ENCODE measurements at places on chromosomes 2 and 18. TPM values are rescaled to one million over a fixed set of nuclear protein-coding genes. Genes with fewer than 3 reads are reported as not detected.

- DNase-seq: no peak
These were observed 793.6 kb upstream of the ACVR2A start for GRCh38 chr2:147051248-147051647.

DNA sequence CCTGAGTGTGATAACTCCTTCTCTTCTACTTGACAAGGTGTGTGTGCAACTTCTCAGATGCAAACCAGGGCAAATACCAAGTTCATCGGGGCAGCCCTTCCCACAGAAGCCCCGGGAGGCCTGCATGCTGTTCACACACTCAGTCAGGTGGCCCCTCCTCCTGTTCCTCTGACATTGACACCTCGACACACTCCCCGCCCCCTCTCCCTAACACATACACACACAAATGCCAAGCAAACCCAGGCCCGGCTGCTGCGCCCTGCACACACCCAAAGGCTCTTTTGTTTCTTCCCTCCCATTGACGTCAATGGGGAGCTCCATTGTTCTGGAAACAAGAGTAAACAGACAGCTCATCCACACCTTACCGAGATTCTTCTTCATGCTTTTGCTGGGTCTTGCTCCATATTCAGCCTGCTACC lies 1.7 kb upstream of the PER2 start:
- DNase-seq: peak; percentile 87

GRCh38 chr18:74222710-74223494 lies 68.9 kb downstream of the CYB5A start:
- no peak for DNase-seq

- no peak for DNase-seq
These were observed 66.9 kb downstream of the LTBP1 start for GRCh38 chr2:33013684-33014110.

- DNase-seq: no peak
These were observed 262.5 kb upstream of the RAB6C start for GRCh38 chr2:129716781-129717559.

The HOXD4 gene
- 3.6 TPM for total RNA-seq

DNA sequence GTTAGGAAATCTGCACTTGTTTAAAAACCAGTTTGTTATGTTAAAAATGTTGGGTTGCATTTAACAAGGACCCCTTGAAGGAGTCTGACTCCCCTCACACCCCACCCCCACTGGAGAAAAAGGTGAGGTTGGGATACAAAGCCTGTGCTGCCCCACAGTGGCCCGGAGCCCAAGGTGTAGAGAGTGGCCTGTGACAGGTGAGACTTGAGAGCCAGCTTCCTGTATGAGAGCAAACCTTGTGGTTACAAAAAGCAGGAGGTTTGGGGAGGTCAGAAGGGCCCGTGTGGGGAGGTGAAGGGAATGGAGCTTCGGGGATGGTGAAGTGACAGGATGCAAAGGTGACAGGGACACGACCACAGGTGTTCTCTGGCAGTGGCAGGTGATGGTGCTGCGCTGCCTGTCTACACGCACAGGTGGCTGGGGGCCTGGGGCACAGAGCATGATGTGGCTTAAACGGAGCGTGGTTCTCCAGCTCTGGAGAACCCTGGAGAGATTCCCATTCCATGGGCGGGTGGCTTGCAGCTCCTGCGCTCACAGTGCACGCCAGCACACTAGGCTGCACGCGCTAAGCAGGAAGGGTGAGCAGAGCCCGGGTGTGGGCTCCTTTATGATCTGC lies 29.0 kb downstream of the IMPA2 start:
- DNase-seq: no peak

DNA sequence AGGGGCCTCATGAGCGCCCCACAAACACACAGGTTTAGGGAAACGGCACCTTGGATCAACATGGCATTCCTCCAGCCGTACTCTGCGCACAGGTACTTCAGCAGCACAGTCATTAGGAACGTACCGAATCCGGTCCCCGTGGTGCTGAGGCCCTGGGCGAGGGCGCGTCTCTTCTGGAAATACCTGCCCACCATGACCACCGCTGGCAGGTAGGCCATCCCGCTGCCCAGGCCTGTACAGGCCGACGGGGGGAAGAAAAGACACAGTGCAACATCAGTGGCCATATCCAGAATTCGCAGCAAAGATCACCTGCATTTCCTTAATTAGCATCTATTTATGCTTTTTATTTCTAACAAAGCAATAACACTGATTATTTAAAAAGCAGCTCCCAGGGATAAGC lies 22.2 kb downstream of the SLC16A14 start:
- no peak for DNase-seq

DNA sequence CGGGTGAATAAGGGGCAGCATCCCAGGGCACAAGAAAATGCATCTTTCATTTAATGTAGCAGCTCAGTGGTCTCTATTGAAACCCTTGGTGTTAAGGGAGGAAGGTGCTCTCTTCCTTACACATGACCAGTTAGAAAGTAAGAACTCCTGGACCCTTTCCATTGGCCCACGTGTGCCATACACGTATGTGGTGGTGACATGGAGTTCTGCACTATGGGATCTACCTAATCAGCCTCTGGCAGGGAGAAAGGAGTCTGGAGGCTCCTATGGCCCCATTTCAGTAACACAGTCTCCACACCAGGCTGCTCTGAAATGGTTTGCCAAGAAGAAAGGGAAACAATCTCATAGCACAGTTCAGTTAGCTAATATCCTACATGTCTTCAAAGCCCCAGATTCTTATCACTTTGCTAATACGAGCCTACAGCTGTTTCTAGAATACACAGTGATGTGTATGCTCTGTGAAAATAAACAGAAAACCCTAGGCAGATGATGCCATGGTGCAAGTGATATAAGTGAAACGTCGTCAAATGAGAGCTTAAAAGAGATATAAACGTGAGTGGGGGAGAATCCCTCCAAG lies 7.0 kb downstream of the EFEMP1 start:
- DNase-seq: no peak

DNA sequence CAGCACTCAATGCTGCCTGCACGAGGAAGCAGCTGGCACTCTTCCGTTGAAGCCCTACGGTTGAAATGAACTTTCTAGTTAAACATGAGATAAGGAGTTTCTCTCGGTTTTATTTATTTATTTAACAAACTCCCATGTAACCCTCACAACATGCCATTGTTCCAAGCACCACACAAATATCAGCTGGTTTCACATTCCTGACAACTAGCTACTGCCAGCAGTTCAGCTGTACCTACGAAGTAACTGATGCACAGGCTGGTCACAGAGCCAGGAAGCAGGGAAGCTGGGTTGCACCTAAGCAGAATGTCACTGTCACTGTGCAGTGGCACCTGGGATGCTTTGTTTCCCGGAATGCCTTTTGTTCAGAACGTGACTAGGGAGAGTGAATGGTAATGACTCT lies 18.1 kb downstream of the TIMM21 start:
- no peak for DNase-seq

The PLEK gene
- total RNA-seq: not detected

The CERKL gene
- total RNA-seq: not detected

DNA sequence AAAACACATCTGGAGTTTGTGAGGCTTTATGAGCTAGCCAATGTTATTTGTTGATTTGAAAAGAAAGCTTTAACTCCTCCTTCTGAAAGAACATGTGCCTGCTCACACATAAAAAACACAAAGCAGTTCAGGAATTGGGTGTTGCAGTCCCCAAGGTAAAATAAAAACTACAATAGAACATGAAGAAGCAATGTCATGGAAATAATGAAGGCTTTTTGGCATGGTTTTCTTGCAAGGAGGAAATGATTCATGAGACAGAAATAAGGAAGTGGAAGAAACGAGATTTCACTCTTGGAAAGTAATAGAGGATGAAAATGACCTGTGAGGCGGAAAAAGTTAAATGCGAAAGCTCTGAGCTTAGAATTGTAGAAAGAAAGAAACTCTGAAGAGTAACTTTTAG lies 81.1 kb downstream of the TRIB2 start:
- no peak for DNase-seq

The SCN9A gene
- 0.27 TPM for total RNA-seq

The RBKS gene
- 1.6 TPM for total RNA-seq

- no peak for DNase-seq
These were observed 116.8 kb upstream of the MEIS1 start for GRCh38 chr2:66318009-66318561.

GRCh38 chr2:203799908-203800307 lies 67.7 kb upstream of the CTLA4 start:
- no peak for DNase-seq

DNA sequence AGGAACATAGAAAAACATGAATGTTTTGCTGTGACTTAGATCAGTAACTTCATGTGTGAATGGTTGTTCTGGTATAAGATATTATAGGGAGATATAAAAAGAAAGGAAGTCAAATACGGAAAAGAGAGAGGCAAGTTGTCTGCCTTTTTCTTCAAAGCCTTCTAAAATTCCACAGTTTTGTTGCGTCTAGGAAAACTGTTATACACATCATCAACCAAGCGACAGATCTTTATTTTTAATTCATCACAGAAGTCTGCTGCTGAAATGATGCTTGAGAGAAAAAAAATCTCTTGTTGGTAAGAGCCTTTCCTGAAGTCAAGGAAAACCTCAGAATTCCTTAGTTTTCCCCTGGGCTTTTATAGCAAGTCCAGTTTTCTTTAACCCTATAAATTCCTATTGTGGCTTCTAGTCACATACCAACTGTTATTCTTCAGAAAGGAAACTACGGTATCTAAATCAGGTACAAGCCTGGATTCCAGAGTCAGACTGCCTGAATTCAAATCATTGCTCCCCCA lies 36.3 kb upstream of the TANC1 start:
- DNase-seq: peak; percentile 9

The SNRNP27 gene
- total RNA-seq: 70.1 TPM

- DNase-seq: no peak
These were observed 41.6 kb downstream of the LAMA3 start for GRCh38 chr18:23730857-23731256.

- DNase-seq: no peak
These were observed 9.5 kb upstream of the CYS1 start for GRCh38 chr2:10089565-10090190.

DNA sequence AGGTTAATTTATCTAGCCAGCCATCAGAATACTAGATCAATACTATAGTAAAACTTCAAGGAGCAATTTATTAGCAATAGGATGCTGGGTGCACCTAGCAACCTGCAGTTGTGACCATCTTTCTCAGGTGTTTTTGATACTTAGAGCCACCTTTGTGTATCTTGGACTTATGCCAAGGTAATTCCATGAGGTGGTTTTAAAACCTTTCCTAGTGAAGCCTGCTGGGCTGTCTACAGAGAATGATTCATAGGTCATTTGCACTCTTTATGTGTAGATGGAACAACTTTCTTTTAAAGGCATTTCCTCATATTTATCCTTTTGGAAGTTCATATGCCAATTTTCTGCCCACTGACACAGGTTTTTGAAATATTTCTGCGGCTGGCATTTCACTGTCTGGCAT lies 1030.1 kb upstream of the POU3F3 start:
- no peak for DNase-seq

DNA sequence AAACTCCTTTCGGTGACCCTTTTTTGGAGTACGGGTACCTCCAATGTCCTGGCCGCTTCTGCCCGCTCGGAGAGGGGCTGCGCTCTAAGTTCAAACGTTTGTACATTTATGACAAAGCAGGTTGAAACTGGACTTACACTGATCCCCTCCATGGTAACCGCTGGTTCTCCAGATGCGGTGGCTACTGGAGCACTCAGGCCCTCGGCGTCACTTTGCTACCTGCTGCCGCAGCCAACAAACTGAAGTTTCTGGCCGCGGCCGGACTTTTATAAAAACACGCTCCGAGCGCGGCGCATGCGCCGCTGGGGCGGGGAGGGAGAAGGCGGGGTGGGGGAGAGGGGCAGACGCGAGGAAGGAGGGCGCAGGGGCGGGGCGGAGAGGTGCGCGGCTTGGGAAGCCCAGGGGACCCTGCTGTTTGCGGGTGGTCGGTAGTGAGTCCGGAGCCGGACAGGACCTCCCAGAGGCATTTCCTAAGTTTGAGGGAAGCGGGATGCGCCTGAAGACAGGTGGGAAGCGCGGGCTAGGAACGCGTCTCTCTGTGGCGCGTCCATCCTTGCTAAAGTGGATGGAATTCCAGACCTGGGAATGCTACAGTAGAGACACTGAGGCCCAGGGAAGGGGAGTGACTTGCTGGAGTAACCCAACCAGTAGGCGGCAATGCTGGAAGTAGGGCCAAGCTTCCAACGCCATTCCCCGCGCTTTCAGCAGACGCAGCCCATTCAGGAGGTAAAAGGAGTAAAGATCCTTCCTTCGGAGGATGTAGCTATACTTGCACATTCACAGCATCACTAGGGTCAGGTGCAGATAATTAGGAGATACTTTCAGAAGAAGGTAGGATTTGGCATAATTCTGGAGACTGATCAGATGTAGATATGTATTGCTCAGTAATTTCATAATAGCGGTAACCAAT lies at the start of gene CXCR4:
TSS of gene CXCR4 (minus strand) at position 241 of the 910 bp plus-strand sequence. CDS start at position 152, 89 bp downstream.
- DNase-seq: peak; percentile 40

- no peak for DNase-seq
These were observed 143.6 kb downstream of the WDPCP start for GRCh38 chr2:63444565-63445288.

The MYL12B gene
- 343 TPM for total RNA-seq

DNA sequence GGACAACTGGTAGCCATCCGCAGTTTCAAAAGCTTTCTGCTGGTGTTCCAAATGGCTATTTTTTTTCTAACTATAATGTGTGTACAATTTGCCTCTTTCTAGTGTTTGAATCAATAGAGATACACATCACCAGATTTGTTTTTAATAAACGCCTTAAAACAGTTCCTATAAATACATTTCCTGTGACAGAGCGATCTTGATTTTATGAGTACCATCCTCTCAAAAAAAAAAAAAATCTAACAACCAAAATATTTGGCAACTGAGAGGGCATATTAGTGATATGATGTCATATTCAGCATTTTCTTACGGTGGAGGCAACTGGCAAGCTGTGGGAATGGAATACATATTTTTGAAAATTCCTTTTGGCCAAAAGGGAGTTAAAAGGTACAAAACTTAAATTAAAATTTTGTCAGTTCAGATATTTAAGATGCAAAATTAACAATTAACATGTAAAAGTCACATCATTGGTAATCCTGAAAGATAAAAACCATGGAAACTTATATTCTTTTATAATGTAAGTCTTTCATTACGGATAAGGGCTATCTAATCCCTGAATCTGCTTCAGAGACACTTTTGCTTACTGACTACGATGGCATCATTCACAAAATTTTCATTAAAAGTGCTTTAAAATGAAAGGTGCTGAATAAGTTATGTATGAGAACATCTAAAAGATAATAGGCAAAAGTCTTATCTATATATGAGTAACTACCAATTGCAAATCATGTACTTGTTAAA lies 268.4 kb downstream of the TCF4 start:
- no peak for DNase-seq

GRCh38 chr2:131038258-131039100 lies 54.8 kb downstream of the FAM168B start:
- no peak for DNase-seq

- DNase-seq: no peak
These were observed 471.6 kb downstream of the DLGAP1 start for GRCh38 chr18:3983351-3983969.

GRCh38 chr2:220071696-220072095 lies 444.3 kb downstream of the SLC4A3 start:
- peak; percentile 9 for DNase-seq

The TRIM54 gene
- total RNA-seq: not detected

The DNPEP gene
- 50.1 TPM for total RNA-seq

- DNase-seq: no peak
These were observed 113.3 kb upstream of the ODC1 start for GRCh38 chr2:10561288-10562035.

The CAVIN2 gene
- total RNA-seq: not detected
